ENCODE measurements at places on chromosomes 5 and 9.

DNA sequence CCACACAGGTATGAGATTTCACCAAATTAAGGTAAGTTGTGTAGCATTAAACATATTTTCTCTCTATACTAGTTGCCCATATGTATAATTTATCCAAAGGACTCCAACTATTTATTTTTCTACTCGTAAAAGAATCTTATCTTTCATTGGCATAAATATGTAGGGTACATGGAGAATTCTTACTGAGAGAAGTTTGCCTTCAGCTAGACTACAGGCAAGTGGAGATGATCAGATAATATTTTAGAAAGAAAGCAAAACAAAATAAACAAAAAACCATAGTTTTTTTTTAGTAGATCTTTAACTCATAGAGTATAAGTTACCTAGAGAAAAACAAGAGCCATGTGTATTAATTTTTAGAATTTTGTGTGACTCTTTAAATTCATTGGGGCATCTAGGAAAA, 743.1 kb upstream of the ARRDC3 start:
- DNase-seq = no peak

DNA sequence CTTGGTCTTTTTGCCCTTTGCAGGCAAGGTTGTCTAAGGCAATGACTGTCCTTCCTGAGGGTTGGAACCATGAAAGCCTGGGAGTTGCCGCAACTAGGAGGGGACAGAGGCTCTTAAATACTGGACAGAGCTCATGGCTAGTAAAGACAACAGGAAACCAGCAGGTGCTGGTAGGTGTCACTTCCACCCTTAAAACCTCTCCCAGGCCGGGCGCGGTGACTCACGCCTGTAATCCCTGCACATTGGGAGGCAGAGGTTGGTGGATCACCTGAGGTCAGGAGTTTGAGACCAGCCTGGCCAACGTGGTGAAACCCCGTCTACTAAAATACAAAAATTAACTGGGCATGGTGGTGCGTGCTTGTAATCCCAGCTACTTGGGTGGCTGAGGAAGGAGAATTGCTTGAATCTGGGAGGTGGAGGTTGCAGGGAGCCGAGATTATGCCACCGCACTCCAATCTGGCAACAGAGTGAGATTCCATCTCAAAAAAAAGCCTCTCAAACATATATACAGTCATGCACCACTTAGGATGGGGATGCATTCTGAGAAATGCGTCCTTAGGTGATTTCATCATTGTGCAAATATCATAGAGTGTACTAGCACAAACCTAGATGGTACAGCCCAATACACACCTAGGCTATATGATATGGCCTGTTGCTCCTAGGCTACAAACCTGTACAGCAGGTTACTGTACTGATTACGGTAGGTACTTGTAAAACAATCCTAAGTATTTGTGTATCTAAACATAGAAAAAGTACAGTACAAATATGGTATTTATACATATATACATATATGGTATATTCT, 102.7 kb downstream of the HSPA4 start:
- no peak for DNase-seq

DNA sequence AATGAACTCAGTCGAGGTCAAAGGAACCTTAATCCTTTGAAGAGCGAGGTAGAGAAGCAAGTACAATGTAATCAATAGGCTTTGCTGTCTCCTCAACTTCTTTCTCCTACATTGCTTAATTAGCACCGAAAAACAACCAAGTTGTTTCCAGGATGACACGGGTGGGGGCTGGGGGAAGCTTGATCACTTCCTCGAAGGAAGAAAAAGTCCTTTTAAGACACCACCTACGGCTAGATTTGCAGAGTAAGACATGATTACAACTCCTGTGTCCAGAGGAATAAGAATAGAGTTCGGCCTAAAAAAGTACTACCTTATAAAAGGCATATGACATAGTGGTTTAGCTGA, 811 bp upstream of the ARRDC3 start:
- DNase-seq = no peak

- DNase-seq = no peak
Measured at GRCh38 chr5:152185547-152186245, 219.4 kb downstream of the NMUR2 start.

DNA sequence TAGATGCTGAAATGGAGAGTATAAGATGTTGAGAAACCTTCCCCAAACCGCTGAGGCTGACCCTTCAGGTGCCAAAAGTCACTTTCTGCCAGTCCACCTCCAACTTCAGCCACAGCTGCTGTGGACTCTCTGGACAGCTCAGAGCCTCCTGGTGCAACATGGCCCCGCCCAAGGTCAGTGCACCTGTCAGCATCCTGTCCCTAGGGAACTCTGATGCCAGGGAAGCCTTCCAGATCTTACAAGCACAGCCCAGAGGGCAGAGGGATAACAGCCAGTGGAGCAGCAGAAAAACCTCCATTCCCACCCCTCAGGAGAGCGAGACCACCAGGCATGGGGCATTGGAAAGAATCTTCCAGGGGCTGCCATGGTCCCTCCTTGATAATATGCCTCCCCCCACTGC, 10.5 kb upstream of the PTGES2 start:
- no peak for DNase-seq

- DNase-seq = no peak
Measured at GRCh38 chr5:1111727-1112289, at the start of gene SLC12A7. SLC12A7 (minus strand) TSS chr5:1112063; CDS start chr5:1111991, 72 bp downstream.

- no peak for DNase-seq
Measured at GRCh38 chr5:74184649-74185048, 455.9 kb downstream of the ENC1 start.
